GM12878 (cell line): ENCODE measurements at places on chromosomes 5 and 9. TPM values are rescaled to one million over a fixed set of nuclear protein-coding genes. Genes with fewer than 3 reads are reported as not detected.

The ADGRV1 gene
- total RNA-seq = 0.66 and 0.72 TPM in 2 replicates

The LCN15 gene
- total RNA-seq = not detected in 2 replicates

The F2R gene
- total RNA-seq = 7.3 and 7.4 TPM in 2 replicates

The CDX1 gene
- total RNA-seq = not detected in 2 replicates

The PPP2CA gene
- total RNA-seq = 155 and 165 TPM in 2 replicates

The PRDM9 gene
- total RNA-seq = not detected in 2 replicates

The SAPCD2 gene
- 30.0 and 32.5 TPM in 2 replicates for total RNA-seq

The BARHL1 gene
- total RNA-seq = not detected in 2 replicates

The ZNF366 gene
- 0.18 TPM in 1 of 2 replicates, not detected in the other for total RNA-seq

The IFNA2 gene
- 0.26 TPM in 1 of 2 replicates, not detected in the other for total RNA-seq

The ADAMTSL2 gene
- 0.05 TPM in 1 of 2 replicates, not detected in the other for total RNA-seq

The AQP3 gene
- total RNA-seq = 3.4 and 4.8 TPM in 2 replicates

The ACSL6 gene
- total RNA-seq = 0.05 TPM in 1 of 2 replicates, not detected in the other
